ENCODE measurements at places on chromosomes 5 and 9. TPM values are rescaled to one million over a fixed set of nuclear protein-coding genes. Genes with fewer than 3 reads are reported as not detected.

DNA sequence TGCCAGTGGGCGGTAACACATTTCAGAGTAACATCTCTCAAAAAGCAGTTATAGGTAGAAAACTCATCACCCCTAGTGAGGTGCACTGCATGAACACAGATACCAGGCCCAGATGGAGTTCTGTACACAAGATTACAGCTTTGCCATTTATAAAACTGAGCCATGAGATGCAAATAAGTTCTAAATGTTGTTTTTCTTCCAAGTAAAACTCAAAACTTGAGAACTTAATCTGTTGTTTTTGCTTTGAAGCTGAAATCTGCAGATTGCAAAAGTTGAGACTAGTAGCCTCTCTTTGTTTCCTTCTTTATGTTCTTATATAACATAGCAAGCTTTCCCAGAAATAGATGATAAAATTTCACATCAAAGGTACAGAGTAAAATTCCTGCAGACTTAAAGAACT, 434.1 kb downstream of the PLK2 start:
- no peaks in the 10 kb centered on the region for H3K27me3 ChIP-seq
- no peak for DNase-seq
- H3K36me3 ChIP-seq: no peaks in the 10 kb centered on the region
- H3K27ac ChIP-seq: no peak overlapping the region

- H3K27me3 ChIP-seq: no peaks in the 10 kb centered on the region
- no peak overlapping the region for H3K4me3 ChIP-seq
- no peaks in the 10 kb centered on the region for H3K36me3 ChIP-seq
Measured at GRCh38 chr9:116452227-116452626, 234.9 kb upstream of the TRIM32 start.

NRG2 gene
- 3.5 TPM for total RNA-seq

- peaks cover 6% of the 10 kb centered on the region for H3K4me1 ChIP-seq
- H3K4me3 ChIP-seq: no peak overlapping the region
- H3K36me3 ChIP-seq: no peaks in the 10 kb centered on the region
- DNase-seq: no peak
Measured at GRCh38 chr5:137216976-137217598, 282.0 kb downstream of the SPOCK1 start.

CCL27 gene
- total RNA-seq: not detected

GRCh38 chr5:171127314-171127713, 181.7 kb upstream of the TLX3 start:
- H3K4me3 ChIP-seq: no peak overlapping the region
- H3K27ac ChIP-seq: no peak overlapping the region
- H3K4me1 ChIP-seq: no peaks in the 10 kb centered on the region
- H3K36me3 ChIP-seq: no peaks in the 10 kb centered on the region

DNA sequence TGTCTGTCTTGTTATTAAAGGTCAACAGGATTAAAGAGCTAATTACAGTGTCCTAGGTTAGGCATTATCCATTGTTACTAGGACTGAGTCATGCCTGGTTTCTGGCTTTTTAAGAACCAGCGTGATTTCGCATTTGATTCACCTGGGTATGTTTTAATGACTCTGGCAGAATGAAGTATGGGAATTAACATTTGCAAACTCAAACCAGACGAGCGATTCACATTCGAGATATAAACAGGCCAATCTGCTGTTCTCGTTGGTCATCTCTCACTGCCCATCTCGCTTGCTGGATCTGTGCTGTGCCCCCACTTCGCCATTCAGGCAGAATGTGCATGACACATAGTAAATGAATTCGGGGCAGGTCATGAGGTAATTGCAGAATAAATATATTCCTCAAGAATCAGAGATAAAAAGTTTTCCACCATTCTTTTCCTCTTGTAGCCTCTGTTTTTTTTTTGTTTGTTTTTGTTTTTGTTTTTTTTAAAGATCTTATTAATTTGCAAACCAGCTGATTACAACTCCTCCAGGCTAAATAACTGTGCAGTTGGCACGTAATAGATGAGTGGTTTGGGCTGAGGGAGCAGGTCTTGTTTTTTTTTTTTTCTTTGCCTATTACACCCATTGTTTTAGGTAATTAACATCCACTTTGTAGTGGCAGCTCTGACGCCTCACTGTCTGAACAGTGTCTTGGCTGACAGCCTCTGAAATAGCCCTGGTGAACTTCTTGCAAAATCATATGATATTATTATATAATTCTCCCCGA, 313.5 kb upstream of the MSX2 start:
- no peaks in the 10 kb centered on the region for H3K36me3 ChIP-seq
- DNase-seq: no peak
- H3K4me1 ChIP-seq: no peaks in the 10 kb centered on the region
- no peak overlapping the region for H3K4me3 ChIP-seq

HMMR gene
- 0.78 TPM for total RNA-seq

DNA sequence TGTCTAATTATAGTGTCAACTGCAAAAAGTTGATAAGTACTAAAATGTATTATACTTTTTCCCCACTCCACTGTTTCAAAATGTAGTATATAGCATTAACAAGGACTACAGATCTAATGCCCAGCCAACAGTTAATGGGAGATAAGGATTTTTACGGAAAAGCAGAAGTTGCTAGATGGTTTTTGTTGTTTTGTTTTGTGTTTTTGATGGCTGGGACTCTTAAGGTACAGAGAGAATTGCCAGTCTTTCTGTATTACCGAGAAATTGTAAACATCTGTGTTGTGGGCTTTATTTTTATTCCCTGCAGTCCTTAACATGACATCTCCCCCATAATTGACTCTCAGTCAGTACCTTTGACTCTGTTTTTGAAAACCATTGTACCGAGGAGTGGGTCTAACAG, 44.0 kb downstream of the TRIO start:
- H3K27ac ChIP-seq: no peak overlapping the region
- peaks cover 91% of the 10 kb centered on the region for H3K4me1 ChIP-seq
- no peak for DNase-seq
- no peaks in the 10 kb centered on the region for H3K27me3 ChIP-seq
- H3K36me3 ChIP-seq: no peaks in the 10 kb centered on the region

GRM6 gene
- not detected for total RNA-seq

GRCh38 chr5:32027093-32027716, 146.9 kb downstream of the GOLPH3 start:
- H3K36me3 ChIP-seq: no peaks in the 10 kb centered on the region
- H3K4me1 ChIP-seq: peaks cover 81% of the 10 kb centered on the region
- H3K4me3 ChIP-seq: peak overlapping the region; percentile 14
- no peaks in the 10 kb centered on the region for H3K27me3 ChIP-seq
- peak overlapping the region; percentile 87 for H3K27ac ChIP-seq
- no peak for DNase-seq

DNA sequence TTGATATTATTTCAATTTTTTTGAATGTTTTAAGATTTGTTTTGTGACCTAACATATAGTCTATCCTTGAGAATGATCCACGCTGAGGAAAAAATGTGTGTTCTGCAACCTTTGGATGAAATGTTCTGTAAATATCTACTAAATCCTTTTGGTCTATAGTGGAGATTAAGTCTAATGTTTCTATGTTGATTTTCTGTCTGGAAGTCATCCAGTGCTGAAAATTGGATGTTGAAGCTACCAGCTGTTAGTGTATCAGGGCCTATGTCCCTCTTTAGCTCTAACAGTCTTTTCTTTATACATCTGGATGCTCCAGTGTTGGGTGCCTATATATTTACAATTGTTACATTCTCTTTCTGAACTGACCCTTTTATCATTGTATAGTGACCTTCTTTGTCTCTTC, 422.3 kb downstream of the TMEM232 start:
- H3K4me3 ChIP-seq: no peak overlapping the region
- no peak overlapping the region for H3K27ac ChIP-seq
- no peaks in the 10 kb centered on the region for H3K27me3 ChIP-seq
- no peaks in the 10 kb centered on the region for H3K4me1 ChIP-seq
- H3K36me3 ChIP-seq: no peaks in the 10 kb centered on the region

DNA sequence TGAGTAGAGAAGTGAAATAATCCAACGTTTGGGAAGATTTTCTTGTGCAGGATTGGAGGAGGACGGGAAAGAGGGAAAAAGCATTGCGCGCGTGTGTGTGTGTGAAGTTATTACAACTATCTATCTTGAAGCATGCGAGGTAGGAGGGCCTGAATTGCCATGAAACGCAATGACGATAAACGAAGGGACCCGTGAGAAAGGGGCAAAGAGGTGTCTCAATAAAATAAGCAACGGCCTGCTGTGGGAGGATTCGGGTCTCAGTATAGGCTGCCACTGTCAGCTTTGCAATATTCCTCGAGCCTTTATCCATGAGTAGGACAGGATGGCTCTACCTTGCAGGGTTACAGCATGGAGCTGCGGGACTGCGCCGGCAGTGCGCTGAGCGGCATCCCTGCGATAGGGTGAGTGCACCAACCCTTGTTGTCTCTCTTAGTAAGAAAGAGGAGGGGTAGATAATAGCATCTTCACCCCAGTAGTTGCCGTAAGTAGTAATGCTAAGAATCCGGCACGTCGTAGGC, 631 bp upstream of the RCL1 start:
- H3K27me3 ChIP-seq: no peaks in the 10 kb centered on the region
- H3K36me3 ChIP-seq: no peaks in the 10 kb centered on the region
- H3K27ac ChIP-seq: no peak overlapping the region

DOCK8 gene
- total RNA-seq: 11.1 TPM

- no peak overlapping the region for H3K27ac ChIP-seq
- no peak overlapping the region for H3K4me3 ChIP-seq
- no peaks in the 10 kb centered on the region for H3K27me3 ChIP-seq
- no peaks in the 10 kb centered on the region for H3K36me3 ChIP-seq
Measured at GRCh38 chr5:125317536-125317995, 571.1 kb upstream of the ZNF608 start.

DNA sequence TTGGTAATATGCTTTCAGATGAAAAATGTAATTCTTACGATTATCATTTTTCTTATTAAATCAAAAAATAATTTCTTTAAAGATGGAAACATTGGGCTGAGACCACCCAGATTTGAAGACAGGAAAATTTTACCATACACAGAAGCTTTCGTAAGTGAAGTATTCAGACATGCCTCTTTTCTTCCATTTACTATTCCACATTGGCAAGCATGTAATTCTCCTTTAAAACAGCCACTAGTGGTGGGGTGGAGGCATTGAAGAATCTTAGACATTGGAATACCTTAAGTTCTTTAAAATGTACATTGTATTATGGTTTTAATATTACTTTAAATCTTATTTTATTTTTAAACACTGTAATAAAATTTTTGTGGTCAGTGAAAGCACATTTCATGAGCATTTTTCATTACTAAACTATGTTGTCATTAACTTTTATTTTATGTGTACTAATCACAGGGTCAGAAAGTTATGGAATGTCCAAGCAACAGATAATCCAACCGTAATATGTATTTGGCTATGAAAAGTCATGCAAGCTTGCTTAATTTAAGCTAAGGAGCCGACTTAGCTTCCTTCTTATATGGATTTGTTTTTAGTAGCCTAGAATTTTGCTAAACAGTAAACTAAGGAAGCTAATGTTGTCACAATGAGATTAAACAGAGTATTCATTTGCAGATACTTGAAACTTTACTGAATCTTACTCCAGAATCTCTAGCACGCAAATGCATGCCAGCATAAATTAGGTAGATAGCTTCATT, 97.4 kb upstream of the ALDH1A1 start:
- DNase-seq: no peak
- no peaks in the 10 kb centered on the region for H3K4me1 ChIP-seq
- H3K36me3 ChIP-seq: no peaks in the 10 kb centered on the region
- no peak overlapping the region for H3K27ac ChIP-seq
- no peaks in the 10 kb centered on the region for H3K27me3 ChIP-seq
- H3K4me3 ChIP-seq: no peak overlapping the region

DNA sequence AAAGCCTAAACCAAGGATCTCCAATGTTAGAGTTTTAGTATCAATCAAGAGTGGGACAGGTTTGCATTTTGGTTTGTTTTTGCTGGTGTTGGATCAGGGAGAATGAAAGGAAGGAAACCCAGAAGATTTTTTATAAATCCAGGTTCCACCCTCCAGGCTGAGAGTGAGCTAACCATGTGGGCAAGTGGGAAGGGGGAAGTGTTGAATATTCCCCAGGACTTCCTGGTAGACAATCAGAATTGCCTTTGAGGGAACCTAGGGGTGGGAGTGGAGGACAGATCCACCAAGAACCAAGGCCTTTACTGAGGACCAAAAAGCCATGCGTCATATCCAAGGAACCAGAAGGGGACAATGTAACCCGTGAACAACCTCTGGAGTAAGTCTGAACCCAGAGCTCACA, 33.5 kb upstream of the PIK3R1 start:
- H3K4me3 ChIP-seq: no peak overlapping the region
- H3K27ac ChIP-seq: no peak overlapping the region
- no peaks in the 10 kb centered on the region for H3K36me3 ChIP-seq
- H3K27me3 ChIP-seq: no peaks in the 10 kb centered on the region
- H3K4me1 ChIP-seq: no peaks in the 10 kb centered on the region

GRCh38 chr9:111752455-111752854, 42.3 kb downstream of the SHOC1 start:
- H3K27me3 ChIP-seq: no peaks in the 10 kb centered on the region
- no peak for DNase-seq
- no peaks in the 10 kb centered on the region for H3K4me1 ChIP-seq
- no peak overlapping the region for H3K27ac ChIP-seq
- H3K4me3 ChIP-seq: no peak overlapping the region

- H3K27me3 ChIP-seq: no peaks in the 10 kb centered on the region
- H3K4me3 ChIP-seq: no peak overlapping the region
- no peak for DNase-seq
- H3K27ac ChIP-seq: no peak overlapping the region
Measured at GRCh38 chr5:111691914-111692313, 65.1 kb downstream of the NREP start.

DNA sequence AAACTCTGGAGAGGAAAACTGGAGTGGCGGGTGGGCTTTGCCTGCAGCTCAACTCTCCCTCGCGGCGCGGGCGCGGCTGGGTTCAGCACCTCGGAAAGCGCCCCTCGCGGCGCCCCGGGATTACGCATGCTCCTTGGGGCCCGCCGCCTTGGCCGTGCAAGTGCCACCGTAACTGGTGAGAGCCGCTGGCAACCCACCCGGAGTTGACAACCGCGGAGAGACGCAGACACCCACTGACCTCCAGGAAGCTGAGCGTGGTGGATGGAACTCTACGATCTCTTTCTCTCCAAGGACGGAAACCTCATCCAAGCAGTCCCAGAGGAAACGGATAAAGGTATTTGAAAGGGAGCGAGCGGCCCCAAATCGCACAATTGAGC, 194 bp upstream of the RXFP3 start:
- H3K36me3 ChIP-seq: no peaks in the 10 kb centered on the region
- no peak overlapping the region for H3K27ac ChIP-seq
- DNase-seq: peak; percentile 15
- peaks cover 8% of the 10 kb centered on the region for H3K4me1 ChIP-seq

TDRD7 gene
- 10.5 TPM for total RNA-seq

RLN2 gene
- total RNA-seq: not detected

GRCh38 chr5:135319928-135320606, 79.0 kb downstream of the MACROH2A1 start:
- H3K4me3 ChIP-seq: no peak overlapping the region
- H3K27ac ChIP-seq: no peak overlapping the region
- no peak for DNase-seq
- no peaks in the 10 kb centered on the region for H3K4me1 ChIP-seq

FGF10 gene
- 16.0 TPM for total RNA-seq

GRCh38 chr9:68705531-68706362, 707 bp downstream of the PIP5K1B start:
- peaks cover 6% of the 10 kb centered on the region for H3K4me1 ChIP-seq
- H3K27me3 ChIP-seq: no peaks in the 10 kb centered on the region
- no peak for DNase-seq
- peak overlapping the region; percentile 76 for H3K27ac ChIP-seq
- H3K36me3 ChIP-seq: no peaks in the 10 kb centered on the region

FAM200C gene
- total RNA-seq: 8.0 TPM

GRCh38 chr9:83002329-83002728, 60.6 kb downstream of the RASEF start:
- no peak overlapping the region for H3K4me3 ChIP-seq
- H3K36me3 ChIP-seq: no peaks in the 10 kb centered on the region
- no peak overlapping the region for H3K27ac ChIP-seq
- H3K27me3 ChIP-seq: no peaks in the 10 kb centered on the region

PRRX2 gene
- 9.6 TPM for total RNA-seq

ANKRD20A1 gene
- total RNA-seq: 1.3 TPM

PCDHGB5 gene
- total RNA-seq: 16.7 TPM
